Uterus (tissue), 4 donors: ENCODE measurements at places on chromosomes 6 and 20. TPM values are rescaled to one million over a fixed set of nuclear protein-coding genes. Genes with fewer than 3 reads are reported as not detected.

The PM20D2 gene
- total RNA-seq: 13.2 TPM

The HLA-DOA gene
- total RNA-seq: 22.8 TPM

The MYL9 gene
- 18.5 TPM for total RNA-seq

The TRDN gene
- 5.6 TPM for total RNA-seq

The LRRC73 gene
- 1.2 TPM for total RNA-seq

The LTB gene
- not detected for total RNA-seq

The SNX3 gene
- total RNA-seq: 152 TPM

The UBE3D gene
- total RNA-seq: 20.5 TPM

The VNN1 gene
- not detected for total RNA-seq

The OR2H1 gene
- total RNA-seq: not detected

The WFDC10B gene
- not detected for total RNA-seq

The ZC2HC1B gene
- total RNA-seq: 0.35 TPM

The EFCAB8 gene
- 1.5 TPM for total RNA-seq

The POM121L2 gene
- total RNA-seq: not detected

The SYCP2 gene
- 6.9 TPM for total RNA-seq
